Cerebellar cortex (tissue), 1 donor: ENCODE measurements at places on chromosomes 1 and 21.

DNA sequence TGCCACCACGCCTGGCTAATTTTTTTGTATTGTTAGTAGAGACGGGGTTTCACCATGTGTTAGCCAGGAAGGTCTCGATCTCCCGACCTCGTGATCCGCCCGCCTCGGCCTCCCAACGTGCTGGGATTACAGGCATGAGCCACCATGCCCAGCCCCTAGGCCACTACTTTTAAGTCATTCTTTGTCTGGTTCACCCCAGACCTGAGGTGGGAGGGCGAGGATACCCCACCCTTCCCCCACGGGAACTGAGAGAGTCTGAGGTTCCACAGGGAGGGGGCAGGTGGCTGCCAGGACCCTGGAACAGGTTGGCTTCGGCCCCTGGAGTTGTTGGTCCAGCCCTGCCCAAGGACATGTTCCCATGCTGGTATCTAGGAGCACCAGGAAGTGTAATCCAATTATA, 7.7 kb upstream of the SDC3 start:
- DNase-seq = no peak

DNA sequence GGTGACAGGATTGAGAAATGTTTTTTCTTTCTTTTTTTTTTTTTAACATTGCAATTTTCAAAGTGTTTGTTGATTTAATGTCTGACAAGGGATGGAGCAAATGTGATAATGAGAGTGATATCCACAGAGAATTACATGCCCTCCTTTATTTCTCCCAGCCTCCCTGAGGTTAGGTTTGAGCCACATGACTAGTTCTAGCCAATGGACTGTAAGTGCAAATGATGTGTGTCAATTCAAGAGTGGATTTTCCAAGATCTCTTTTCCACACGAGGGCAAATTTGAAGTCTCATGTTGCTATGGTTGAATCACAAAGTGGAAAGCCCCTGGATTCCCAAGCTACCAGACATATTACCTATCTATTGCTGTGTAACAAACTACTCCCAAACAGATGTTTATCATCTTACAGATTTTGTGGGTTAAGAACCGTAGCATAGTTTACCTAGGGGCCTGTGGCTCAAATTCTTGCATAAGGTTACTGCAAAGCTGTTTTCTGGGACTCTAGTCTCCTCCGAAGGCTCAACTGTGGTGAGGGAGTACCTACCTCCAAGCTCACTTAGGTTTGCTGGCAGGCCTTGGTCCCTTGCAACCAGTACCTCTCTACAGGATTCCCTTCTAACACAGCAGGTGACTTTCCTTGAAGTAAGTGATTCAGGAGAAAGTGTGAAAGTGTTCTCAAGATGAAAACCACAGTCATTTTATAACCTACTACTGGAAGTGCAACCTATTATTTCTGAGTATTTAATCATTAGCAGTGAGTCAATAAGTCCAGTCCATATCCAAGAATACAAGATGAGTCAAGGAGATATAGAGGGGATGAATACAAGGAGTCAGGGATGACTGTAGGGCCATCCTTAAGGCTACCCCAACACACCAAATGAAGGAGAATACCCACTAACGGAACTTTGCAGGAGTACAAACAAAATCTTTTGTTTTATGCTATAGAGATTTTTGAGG, 533.6 kb downstream of the PTPRC start:
- no peak for DNase-seq

DNA sequence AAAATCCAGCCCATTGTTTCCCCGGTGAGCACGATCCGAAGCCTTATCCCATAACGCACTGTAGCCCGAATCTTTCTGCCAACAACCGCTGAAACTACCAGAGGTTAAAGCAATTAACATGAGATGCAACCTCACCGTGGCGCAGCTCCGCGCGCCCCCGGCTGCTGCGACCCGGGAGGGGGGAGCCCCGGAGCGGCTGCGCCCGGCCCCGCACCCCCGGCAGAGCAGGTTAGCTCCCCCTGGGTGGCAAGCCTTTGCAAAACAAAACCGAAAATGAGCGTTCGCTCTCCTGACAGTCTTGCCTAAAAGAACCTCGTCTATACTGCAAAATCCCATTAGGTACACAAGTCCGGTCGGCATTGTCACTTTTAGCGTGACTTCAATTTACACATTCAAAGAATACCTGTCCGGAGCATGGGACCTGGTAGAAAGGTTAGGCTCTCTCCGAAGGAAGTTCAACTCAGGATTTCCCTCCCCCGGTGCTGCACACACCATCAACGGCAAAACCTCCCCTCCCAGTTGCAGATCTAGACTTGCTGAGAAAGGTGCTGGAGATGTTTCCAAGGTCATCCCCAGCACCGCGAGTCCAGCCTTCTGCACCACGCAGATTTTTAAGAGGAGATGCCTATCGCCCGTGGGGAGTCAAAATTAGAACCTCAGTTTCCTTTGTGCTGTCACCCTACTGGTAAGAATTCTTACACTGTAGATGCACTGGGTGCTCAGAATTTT, 107.5 kb downstream of the ZNF281 start:
- no peak for DNase-seq

DNA sequence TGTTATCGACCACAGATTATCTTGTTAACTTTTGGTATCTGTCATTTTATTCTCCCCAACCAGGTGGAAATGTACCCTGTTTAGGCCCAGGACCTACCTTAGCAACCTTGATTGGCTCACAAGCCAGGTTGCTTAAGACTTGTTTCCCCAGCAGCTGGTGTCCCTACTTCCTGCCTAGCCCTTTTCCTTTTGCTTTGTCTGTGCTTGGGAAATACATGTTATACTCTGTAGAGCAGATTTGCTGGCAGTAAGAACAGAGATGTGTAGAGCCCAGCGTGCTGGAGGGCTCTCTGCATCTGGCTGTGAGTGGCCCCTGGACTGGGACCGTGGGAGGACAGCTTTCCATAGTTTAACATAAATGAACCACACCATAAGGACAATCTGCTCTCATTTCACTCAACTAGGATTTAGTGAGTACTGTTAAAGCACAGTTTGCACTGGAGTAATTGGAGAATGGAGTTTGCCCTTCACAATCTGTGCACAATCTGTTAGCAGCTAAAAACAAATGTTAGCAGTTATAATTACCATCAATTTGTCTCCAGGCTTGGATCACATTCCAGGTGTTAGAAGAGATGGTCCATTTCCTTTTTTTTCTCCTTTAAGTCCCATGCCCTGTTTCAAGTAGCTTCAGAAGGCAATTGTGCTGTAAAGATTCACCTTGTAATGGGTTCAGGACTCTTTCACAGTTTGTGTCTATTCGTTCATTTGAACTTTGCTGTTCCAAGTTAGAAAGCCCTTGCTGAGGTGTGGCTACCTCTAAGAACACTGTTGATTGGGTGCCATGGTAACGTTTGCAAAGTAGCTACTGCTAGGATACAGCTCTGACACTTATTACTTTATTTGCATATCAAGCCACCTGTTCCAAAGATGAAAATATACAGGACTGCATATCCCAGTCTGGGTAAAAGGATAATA, at the start of gene APOBEC4:
TSS of gene APOBEC4 (minus strand) at position 770 of the 915 bp plus-strand sequence. CDS start 4,535 bp downstream, outside the sequence.
- peak; percentile 56 for DNase-seq

DNA sequence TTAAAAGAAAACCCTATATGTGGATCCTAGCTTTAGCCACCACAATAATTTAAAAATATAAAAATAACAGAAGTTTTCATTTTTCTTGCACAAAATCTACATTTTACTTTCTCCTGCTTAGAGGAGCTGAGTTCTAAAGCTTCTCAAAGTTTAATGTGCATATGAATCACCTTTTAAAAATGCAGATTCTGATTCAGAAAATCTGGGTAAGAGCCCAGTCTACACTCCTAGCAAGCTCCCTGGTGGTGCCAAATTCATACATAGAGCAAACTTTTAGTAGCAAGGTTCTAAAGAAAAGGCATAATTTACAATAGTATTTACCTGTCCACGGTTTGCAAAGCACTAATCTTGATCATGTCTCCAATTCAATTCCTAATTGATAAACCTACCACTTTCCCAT, 19.3 kb downstream of the RSBN1 start:
- no peak for DNase-seq

- no peak for DNase-seq
Measured at GRCh38 chr21:15706696-15707095, 23.1 kb upstream of the USP25 start.
